ENCODE measurements at places on chromosomes 3 and 15.

GRCh38 chr3:123025642-123026521, 1.7 kb downstream of the SEMA5B start:
- DNase-seq: no peak

GRCh38 chr3:179318876-179319275, 4.0 kb upstream of the ZNF639 start:
- no peak for DNase-seq

DNA sequence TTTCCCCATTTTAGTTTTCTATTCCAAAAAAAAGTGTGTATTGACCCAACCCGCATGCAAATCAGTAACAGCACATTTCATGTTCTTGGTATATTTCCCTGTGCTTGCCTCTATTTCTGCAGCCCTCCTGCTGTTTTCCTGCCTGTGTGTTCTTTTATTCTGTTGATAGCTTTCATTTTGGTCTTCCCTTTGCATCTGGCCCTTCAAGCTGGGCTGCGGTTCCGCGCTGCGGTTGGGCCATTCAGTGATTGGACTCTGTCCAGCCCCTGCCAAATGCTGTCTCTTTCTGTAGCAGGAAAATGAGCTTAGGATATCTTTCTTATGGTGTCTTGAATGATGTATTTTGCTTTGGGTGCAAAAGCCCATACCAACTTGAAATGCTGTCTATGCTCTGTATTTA, 49.9 kb downstream of the ZNF621 start:
- no peak for DNase-seq

- no peak for DNase-seq
These were observed 45.1 kb downstream of the ZBTB38 start for GRCh38 chr3:141413391-141413790.

DNA sequence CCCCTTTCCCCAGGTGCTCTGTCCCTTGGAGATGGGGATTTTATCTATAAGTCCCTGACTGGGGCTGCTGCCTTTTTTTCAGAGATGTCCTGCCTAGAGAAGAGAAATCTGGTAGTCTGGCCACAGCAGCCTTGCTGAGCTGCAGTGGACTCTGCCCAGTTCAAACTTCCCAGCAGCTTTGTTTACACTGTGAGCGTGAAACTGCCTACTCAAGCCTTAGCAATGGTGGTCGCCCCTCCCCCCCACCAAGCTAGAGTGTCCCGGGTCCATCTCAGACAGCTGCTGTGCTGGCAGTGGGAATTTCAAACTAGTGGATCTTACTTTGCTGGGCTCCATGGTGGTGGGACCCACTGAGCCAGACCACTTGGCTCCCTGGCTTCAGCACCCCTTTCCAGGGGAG, 38.9 kb downstream of the TMEM266 start:
- DNase-seq: no peak

DNA sequence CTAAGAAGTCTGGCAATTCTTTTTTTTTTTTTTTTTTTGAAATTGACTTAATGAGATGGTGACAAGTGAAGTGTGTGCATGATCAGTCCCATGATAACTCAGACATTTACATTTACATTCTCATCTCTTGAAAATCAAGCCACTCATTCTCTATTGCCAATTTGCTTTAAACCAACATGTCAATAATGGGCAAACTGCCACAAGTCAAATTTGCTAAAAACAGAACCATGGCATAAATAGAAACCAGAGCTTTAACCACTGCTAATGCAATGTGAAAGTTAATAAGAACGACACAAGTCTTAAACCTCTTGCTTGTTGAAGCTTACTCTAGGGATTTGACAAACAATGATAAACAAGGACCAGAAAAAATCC, 12.0 kb upstream of the COL8A1 start:
- DNase-seq: no peak

DNA sequence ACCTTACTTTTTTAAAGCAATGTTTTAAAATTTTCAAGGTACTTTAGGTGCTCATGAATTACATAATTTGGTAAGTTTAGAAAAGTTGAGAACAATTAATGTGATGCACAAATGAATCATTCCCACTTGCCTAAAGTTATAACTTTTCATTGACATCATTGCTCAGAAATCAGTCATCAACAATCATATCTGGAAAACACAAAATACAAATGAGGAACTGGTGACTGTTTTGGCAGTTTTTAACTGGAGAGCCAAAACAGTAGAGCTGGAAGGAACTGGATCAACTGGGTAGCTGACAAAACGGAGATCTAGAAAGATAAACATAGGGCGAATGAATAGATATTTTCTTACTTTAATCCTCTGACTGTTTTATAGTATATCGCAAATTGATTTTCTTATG, 767.1 kb downstream of the IGSF11 start:
- no peak for DNase-seq

DNA sequence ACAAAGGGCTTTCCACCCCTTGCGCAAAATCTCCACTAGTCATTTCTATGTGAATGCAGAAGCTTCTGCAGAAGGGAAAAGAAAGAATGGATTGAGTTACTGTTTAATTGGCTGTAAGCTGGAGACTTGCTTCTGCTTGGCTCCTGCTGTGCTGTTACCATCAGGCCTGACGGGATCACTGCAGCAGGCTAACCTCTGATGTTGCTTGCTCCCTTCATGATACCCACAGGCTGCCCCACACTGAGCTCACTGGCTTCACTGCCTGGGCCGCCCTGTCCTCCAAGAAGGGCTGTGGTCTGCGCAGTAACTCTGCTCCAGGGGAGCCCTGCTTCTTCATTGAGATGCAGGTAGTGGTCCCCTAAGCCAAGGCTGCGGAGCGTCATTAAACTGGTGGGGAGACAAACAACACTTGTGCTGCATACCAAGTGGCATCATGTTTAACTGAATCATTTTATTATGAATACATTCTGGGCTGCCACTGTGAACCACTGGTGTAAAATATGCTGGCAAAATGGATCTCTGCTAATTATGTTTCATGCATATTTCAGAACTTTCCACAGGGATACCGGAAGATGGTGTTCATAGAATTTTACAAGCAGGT, 78.6 kb downstream of the WDR49 start:
- DNase-seq: no peak

GRCh38 chr15:32706704-32707103, 11.1 kb upstream of the GREM1 start:
- DNase-seq: no peak

DNA sequence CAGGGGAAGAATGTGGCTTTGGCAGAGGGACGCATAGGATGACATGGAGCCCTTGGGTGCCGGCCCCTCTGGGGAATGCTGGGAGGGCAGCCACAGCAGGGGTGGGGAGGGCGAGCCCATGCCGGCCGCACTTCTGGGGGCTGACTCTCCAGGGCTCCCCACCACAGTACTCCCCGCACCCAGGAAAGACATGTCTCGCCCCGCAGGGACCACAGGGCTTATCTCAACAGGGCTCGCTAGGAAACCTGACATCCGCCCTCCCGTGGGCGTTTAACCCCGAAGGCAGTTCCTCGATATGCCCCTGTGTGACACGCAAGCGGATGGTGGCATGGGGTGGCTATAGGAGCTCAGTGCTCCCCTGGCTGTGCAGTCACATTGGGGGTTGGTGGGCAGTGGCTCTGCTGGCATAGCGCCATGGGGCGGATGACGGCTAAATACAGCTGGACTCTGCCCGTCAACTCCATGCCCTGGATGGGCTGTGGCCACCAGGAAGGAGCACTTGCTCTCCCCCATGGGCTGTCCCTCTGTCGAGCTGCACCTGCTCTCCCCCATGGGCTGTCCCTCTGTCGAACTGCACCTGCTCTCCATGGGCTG, 141.4 kb downstream of the ADAMTS17 start:
- DNase-seq: no peak

GRCh38 chr3:106183762-106184391, 315.1 kb upstream of the CBLB start:
- no peak for DNase-seq

GRCh38 chr15:67579164-67579563, 36.7 kb downstream of the MAP2K5 start:
- DNase-seq: no peak

DNA sequence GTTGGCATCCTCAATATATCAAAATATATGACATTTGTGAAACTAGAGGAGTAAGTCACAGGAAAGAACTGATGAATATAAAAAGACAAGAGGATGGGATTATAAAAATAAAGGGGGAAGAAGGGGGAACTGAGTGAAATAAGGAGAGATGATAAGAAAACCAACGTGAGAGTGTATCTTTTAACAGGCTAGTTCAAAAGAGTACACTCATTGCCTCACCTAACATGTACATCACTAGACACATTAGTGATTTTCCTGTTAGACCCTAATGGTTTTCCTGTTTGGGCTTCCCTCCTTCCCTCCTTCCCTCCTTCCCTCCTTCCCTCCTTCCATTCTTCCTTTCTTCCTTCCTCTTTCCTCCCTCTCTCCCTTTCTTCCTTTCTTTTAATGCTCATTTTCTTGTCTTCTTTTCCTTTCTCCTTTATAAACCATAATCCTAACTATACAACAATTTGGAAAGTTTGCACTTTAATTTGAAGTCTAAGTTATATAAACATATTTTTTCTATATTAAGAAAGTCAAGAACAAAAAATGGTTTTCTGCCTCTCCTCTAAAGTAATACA, 35.8 kb downstream of the FSIP1 start:
- no peak for DNase-seq

GRCh38 chr15:86654501-86654900, 574.8 kb downstream of the AGBL1 start:
- DNase-seq: no peak

GRCh38 chr15:69096626-69097025, 63.8 kb upstream of the GLCE start:
- no peak for DNase-seq

GRCh38 chr3:169020371-169020770, 643.1 kb downstream of the MECOM start:
- DNase-seq: no peak

DNA sequence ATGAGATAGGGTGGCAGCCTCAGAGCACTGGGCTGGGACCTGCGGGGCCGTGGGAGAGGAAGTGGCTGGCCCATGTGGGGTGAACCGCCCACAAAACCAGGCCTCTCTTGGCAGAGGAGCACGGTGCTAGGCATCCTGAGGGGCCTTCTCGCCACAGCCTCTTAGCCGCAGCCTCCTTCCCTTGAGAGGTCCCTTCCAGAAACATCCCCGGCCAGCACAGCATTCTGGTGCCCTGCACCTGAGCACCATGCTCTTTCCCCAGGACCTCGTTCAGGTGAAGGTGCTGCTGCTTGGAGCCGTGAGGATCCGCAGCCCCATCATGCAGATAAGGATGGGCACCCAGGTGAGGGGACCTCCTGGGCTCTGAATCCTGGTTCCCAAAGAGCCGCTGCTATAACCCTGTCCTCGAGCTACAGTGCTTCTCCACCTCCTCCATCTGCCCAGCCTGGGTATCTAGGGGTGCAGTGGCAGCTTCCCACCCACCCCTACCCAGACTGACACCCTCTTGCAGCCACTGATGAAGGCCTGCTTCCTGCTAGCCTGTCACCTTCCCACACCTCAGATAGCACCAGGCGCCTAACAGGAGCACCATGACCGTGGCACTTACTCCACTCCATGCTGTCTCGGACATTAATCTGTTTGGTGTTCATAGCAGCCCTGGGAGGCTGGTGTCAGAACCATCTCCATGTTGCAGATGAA, 11.2 kb upstream of the TXNRD3 start:
- no peak for DNase-seq

GRCh38 chr15:48962662-48963523, 826 bp downstream of the SHC4 start:
- DNase-seq: no peak

- no peak for DNase-seq
These were observed 139.6 kb downstream of the PTPRG start for GRCh38 chr3:61701011-61701410.

GRCh38 chr3:41418961-41419691, 219.8 kb downstream of the CTNNB1 start:
- DNase-seq: no peak

- no peak for DNase-seq
These were observed 67.0 kb downstream of the NOX5 start for GRCh38 chr15:69081310-69082004.

- no peak for DNase-seq
These were observed 233.5 kb upstream of the AGTR1 start for GRCh38 chr3:148464246-148464645.

DNA sequence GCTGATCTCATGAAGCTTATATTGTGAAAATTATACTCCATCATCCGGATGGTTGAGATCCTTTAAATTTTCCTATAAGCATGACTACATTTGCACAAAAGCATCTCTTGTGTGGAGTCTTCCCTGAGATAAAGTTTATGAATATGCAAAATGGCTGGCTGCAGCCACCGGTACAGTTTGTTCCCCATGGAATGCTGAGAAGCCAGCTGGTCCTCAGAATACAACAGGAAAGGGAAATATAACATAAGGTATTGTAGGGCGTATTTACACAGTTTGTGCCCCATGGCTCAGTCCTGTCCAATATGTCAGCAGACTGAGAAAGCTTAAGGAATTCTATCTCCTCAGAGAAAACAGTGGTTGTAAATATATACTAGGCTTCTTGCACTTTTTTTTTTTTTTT, 468.6 kb downstream of the CNTN6 start:
- no peak for DNase-seq

DNA sequence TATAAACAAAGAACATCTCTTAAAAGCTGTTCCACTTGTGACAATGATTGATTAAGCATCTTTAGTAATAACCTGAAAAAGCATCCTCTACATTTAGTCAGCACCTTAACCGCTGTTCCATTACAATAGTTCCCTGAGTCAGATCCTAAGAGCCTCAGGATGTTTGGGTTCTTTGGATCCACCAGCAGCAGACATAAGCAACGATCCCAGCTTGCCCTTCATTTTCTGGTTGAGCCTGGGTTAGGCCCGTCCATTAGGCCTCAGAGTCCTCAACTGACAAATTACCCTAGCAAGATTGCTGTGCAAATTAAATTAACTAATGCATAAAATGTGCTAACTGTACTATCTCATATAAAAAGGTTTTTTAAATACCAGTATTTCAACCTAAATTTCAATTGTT, 42.3 kb upstream of the ROBO1 start:
- DNase-seq: no peak

- DNase-seq: no peak
These were observed 121.6 kb downstream of the UBE2E2 start for GRCh38 chr3:23324745-23325144.

DNA sequence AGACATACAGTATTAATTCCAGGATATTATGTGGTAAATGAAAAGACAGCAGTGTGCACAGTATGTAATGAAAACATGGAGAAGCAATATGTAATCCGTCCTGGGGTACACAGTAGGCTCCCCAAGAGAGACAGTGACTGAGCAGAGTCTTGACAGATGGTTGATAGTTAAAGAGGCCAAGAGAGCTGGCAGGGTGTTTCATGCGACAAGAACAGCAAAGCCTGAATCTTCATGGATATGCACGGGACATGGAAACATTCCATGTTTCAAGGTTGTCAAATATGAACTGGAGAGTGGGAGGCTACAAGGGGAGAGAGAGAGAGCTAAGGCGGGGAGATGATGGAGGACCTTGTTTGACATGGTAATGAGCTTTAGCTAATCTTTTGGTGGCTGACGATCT, 338.4 kb downstream of the IL5RA start:
- DNase-seq: no peak

All from stimulated activated naive CD4-positive, alpha-beta T cell treated with Interleukin-2 at 50 U/mL for 16 hours (primary cell).